Right forelimb (tissue), 1 donor: ENCODE measurements at places on chromosomes 12 and 14.

- DNase-seq = peak; percentile 31
These were observed 136.4 kb downstream of the ZFP36L1 start for GRCh38 chr14:68656452-68656851.

DNA sequence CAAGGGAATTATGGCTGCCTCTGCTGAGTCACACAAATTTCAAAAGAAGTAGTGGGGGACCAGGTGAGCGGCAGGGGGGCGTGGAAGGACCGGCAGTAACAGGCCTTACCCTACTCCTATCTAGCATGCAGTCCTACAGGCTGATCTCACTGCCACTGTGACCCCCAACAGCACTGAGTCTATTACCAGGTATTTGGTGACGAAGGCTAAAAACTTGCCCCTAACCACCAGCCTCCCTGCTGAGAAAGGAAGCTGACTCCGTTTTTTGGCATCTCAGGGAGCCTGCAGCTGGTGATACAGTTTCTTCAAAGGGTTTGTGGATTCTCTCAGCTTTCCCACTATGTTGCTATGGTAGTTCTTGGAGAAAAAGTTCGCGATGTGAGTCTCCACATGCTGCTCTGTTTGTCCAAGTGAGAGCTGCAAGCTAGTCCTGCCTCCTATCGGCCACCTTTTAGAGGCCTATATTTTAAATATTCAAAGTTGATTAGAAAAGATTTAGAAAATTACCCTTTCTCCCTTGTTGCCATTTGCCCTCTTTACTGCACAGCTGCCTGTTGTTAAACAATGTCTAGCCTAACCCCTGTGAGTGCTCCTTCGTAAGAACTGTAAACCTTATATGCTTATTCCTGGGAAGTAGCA is 57.1 kb upstream of the SLCO1B1 start:
- no peak for DNase-seq

DNA sequence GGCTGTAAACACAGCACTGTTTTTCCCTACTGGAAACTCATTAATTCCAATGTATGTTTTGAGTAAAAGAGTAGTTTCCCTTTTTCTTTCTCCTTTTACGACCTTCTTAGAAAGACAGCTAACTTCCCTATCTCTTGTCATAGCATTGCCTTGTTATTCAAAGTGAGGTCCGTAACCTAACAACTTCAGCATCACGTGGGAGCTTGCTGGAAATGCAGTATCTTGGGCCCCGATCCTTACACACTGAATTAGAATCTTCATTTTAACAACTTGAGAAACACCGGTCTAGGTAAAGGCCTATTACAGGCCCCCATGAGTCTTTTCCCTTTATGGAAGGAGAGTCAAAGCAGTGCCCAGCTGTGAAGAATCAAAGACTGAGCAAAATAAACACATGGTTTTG is 230.7 kb upstream of the PRKD1 start:
- DNase-seq = no peak

DNA sequence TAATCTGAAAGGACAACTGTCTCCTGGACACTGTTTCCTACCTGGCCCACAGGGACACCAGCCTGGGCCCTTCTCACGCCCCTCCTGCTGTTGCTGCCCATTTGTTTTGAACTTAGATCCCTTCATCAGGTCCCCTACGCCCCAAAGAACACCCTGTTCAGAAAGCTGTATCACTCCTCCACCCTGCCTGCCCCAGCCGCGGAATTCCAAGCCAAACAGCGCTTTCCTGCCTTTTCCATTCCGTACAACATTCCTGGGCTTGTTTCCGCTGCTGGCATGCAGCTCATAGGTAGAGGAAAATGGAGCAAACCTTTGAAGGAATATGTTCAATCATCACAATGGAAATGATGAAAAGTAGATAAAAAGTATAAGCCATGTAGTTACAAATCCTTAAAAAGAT is 12.8 kb upstream of the GSG1 start:
- peak; percentile 64 for DNase-seq

DNA sequence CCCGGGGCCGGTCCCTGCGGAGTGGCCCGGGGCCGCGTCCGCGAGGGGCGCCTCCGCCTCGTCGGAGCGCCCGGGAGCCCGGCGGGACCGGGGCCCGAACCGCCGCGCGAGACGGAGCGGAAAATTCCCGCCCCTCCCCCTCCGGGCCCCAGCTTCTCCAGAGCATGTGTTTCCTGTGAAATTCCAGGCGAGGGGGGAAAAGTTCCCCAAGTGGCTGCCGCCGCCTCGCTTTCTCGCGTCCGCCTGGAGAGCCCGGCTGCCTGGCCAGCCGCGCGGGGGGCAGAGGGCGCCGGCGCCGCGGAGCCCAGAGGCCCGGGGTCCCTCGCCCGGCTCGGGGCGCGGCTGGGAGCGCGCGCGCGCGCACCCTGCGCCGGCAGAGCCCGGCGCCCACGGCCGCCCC is 904 bp downstream of the CACNA1C start:
- DNase-seq = peak; percentile 54

- no peak for DNase-seq
These were observed 136.4 kb downstream of the KIF26A start for GRCh38 chr14:104274806-104275205.

GRCh38 chr12:108237272-108237671 is 101.8 kb downstream of the CMKLR1 start:
- peak; percentile 26 for DNase-seq

GRCh38 chr14:53043027-53043581 is 92.3 kb upstream of the FERMT2 start:
- DNase-seq = no peak

- DNase-seq = peak; percentile 80
These were observed 94.5 kb downstream of the CALM1 start for GRCh38 chr14:90491221-90491885.

GRCh38 chr14:76109087-76109880 is 42.4 kb upstream of the GPATCH2L start:
- no peak for DNase-seq

GRCh38 chr14:102373110-102373509 is 10.4 kb downstream of the TECPR2 start:
- DNase-seq = no peak

- DNase-seq = no peak
These were observed 160.3 kb upstream of the BMP4 start for GRCh38 chr14:54116972-54117371.

- no peak for DNase-seq
These were observed 162.0 kb upstream of the LMNTD1 start for GRCh38 chr12:25715102-25715501.

GRCh38 chr12:11070999-11071398 is 8.9 kb upstream of the TAS2R46 start:
- no peak for DNase-seq

GRCh38 chr12:52691076-52691840 is 11.1 kb upstream of the KRT1 start:
- DNase-seq = no peak

DNA sequence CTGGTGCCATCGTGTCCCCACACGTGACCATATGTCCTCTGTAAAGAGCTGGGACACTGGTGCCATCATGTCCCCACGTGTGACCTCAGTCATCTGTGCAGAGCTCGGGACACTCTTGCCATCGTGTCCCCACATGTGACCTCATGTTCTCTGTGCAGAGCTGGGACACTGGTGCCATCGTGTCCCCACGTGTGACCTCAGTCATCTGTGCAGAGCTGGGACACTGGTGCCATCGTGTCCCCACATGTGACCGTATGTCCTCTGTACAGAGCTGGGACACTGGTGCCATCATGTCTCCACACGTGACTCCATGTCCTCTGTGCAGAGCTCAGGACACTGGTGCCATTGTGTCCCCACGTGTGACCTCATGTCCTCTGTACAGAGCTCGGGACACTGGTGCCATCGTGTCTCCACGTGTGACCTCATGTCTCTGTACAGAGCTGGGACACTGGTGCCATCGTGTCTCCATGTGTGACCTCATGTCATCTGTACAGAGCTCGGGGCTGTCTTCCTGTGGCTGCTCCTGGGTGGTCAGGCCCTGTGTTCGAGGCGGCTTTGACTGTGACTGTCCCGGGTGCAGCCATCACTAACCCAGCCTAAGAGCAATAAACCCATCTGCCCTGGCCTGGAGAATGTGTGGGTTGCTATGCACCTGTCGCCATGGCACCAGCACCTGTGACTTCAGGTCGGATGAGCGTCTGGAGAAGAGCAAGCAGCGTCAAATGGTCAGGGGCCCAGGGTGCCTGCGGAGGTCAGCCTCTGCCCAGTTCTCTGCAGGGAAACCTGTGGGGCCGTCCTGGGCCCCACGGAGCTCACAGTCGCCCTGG is 334.4 kb downstream of the ADGRD1 start:
- no peak for DNase-seq

GRCh38 chr14:100054316-100055075 is 10.7 kb upstream of the EVL start:
- no peak for DNase-seq

DNA sequence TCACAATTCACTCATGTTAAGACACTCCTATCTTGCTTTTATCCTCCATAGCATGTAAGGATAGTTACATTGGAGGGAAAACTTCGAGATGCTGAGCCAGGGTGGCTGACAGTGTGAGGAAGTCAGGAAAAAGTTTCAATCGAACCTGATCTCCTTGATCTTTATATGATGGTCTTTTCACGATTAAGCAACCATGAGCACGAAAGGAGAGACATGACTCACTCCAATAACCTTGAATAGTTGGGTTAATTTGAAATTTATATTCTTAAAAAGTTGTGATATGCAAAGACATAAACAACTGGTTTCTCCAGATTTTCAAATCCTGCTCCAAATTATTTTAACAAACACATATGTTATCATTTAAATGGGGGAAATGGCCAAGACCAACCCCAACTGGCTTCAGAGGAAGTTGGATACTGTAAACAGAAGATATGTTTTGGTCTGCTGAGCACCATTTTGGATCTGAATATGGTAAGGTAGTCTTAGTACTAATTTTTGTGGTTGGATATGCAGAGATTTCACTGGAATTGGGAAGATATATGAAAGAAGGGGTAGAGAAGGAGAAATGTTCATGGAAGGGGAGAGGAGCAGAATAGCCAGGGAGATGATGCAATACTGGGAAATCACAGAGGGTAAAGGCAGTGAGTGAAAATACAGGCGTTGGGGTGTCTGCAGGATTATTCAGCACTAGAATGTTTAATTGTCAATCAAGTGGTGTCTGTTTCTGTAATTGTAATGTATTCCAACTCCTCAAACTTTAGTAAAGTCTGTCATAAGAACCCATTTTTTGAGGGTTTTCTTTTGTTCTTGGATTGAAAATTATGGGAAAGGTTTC is 185.2 kb upstream of the SLC38A2 start:
- no peak for DNase-seq

- DNase-seq = no peak
These were observed 934 bp upstream of the TAPBPL start for GRCh38 chr12:6450869-6451347.

DNA sequence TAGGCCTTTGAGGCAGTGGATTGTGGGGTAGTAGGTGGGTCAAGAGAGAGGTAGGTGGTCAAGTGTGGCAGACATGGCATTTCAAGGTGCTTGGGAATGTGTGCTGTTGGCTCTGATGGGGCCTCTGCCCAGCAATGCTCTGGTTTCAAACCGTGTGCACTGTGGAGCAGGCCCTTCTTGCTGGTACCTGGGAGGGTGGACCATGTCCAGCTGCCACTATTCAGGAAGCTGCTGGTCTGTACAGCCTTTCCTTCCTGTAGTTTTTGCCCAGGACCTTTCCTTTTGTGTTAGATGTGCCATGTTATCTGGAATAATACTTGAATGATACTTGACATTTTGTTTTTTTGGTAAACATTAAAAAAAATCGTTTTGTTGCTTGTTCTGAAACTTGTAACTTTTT is 14.8 kb downstream of the RIMKLB start:
- no peak for DNase-seq

DNA sequence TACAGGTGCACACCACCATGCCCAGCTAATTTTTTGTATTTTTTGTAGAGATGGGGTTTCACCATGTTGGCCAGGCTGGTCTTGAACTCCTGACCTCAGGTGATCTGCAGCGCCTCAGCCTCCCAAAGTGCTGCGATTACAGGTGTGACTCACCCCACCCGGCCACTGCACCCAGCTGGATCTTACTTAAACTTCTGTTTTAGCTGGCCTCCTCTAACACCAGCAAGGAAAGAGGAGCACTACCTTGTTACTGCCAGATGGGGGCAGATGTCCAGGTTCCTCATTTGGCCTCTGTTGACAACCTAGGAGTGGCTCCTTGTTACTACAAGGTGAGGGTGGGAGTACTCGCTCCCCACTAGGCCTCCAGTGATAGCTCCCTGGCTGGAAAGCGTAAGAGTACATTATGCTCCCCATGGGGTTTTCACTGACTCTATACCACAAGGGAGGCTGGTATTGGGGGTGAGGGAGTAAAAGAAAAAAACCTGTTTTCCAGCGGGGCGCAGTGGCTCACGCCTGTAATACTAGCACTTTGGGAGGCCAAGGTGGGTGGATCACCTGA is 13.2 kb upstream of the ARF6 start:
- no peak for DNase-seq

DNA sequence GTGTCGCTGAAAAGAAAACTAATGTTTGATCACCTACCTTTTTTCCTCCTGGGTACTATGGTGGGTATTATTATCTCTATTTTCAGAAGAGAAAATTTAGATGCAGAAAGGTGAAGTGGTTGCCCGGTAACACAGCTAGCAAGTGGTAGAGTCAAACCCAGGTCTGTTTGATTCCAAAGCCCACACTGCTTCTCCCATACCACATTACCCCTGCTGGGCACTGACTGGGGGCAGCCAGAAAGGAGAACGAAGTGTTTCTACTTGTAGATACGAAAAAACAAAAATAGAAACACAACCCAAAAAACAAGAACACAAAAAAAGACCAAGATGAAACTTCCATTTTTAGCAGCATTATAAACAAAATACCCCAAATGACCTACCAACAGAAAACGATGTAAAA is 142.2 kb downstream of the SLC41A2 start:
- DNase-seq = no peak

- DNase-seq = peak; percentile 87
These were observed 40.2 kb downstream of the HSP90AA1 start for GRCh38 chr14:102046337-102047278.

- no peak for DNase-seq
These were observed 218.1 kb upstream of the HMGA2 start for GRCh38 chr12:65606008-65606766.

DNA sequence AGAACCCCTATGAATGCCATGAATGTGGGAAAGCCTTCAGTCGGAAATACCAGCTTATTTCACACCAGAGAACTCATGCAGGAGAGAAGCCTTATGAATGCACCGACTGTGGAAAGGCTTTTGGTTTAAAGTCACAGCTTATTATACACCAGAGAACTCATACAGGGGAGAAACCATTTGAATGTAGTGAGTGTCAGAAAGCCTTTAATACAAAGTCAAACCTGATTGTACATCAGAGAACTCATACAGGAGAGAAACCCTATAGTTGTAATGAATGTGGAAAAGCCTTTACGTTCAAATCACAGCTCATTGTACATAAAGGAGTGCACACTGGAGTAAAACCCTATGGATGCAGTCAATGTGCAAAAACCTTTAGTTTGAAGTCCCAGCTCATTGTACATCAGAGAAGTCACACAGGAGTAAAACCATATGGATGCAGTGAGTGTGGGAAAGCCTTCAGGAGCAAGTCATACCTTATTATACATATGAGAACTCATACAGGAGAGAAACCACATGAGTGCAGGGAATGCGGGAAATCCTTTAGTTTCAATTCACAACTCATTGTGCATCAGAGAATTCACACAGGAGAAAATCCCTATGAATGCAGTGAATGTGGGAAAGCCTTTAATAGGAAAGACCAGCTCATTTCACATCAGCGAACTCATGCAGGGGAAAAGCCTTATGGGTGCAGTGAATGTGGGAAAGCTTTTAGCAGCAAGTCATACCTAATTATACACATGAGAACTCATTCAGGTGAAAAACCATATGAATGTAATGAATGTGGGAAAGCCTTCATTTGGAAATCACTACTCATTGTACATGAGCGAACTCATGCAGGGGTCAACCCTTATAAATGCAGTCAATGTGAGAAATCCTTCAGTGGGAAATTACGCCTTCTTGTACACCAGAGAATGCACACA is 22.3 kb downstream of the ZNF268 start:
- DNase-seq = no peak
